ENCODE measurements at places on chromosomes 4 and X.

DNA sequence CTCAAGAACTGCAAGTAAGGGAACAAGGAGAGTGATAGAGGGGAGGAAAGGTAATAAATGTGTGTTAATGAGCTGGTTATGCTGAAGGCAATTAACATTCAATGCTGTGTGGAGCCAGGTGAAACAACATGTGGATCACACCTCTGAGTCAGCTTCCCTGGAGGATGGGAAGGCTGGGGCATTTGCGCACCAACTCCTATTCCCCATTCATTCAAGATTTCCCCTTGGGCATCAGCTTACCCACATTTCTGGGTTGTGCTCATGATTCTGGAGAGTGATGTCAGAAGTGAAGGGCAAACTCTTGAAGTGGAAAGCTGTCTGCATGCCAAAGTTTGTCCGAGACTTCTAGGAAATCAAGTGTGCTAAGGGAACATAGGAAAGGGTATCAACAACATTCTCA lies 461.4 kb downstream of the MID1IP1 start:
- DNase-seq, result no peak

GRCh38 chr4:68348577-68348976 lies 1.3 kb downstream of the YTHDC1 start:
- DNase-seq, result no peak

GRCh38 chr4:155667222-155667567 lies 547 bp downstream of the GUCY1A1 start:
- no peak for DNase-seq

DNA sequence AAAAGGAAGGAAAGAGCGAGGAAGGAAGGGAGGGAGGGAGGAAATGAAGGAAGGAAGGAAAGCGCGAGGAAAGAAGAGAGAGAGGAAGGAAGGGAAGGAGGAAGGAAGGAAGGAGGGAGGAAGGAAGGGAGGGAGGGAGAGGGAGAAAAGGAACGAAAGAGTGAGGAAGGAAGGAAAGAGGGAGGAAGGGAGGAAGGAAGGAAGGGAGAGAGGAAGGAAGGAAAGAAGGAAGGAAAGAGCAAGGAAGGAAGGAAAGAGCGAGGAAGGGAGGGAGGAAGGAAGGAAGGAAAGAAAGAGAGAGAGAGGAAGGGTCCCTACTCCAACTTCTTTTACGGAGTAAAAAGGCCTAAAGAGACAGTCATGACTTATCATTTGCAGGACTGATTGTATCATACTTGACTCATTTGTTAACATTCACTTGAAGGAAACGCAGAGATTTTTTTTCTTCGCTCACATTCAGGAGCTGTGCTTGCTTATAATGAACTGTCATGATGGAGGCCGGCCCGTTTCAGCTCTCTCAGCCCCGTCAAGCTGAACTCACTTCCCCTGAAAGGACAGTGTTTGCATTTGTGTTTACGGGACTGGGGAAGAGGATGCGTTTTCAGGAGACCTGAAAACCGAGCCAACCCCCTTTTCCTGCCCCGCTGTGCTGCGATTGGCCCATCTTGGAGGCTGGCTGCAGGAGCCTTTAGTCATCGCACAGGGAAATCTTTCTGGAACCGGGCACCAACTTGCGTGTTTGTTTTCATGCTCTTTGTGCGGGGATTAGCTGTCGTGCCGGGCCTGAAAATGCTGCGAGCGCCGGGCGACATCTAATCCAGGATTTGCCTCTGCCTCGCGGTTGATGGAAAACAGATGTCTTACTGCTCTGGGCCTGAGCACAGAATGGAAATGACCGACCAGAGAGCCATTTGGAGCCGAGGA lies 17.8 kb downstream of the TRIM2 start:
- DNase-seq, result no peak

DNA sequence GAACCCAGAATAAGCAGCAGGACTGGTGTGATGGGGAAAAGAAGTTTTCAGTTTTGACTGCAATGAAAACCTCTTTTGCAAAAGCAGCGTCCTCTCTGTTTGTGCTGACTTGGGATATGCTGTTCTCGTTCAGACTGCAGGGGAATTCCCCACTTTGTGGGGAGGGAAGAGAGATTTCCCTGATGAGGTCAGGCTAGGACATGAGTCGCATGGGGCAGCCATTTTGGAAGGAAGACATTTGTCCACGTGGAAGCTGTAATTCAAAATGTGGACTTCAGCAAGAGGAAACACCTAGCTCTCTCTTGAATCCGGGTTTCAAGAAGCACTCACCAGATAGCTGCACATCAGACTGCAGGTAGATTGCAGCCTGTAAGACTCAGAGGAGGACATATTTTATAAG lies 39.3 kb downstream of the ING2 start:
- DNase-seq, result no peak

DNA sequence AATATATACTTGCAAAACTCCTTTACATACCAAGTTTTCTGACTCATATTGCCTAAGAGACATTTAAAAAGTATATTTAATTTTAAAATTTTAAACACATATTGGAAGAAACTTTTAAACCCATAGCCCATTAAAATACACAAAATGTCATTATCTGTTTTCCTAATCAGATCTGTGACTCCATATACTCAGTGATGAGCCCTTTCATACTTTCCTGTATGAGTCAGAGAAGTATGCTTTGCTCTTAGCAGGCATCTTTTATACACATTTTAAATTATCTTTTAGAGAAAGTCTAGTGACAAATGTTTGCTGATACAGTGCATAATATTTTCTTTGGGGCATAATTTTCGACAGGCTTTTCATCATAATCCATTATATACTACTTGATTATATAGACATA lies 26.4 kb downstream of the SPIN3 start:
- no peak for DNase-seq
